ENCODE measurements at places on chromosomes 6 and 20.

GRCh38 chr6:137271245-137272183 is 52.3 kb upstream of the IFNGR1 start:
- no peak for DNase-seq

DNA sequence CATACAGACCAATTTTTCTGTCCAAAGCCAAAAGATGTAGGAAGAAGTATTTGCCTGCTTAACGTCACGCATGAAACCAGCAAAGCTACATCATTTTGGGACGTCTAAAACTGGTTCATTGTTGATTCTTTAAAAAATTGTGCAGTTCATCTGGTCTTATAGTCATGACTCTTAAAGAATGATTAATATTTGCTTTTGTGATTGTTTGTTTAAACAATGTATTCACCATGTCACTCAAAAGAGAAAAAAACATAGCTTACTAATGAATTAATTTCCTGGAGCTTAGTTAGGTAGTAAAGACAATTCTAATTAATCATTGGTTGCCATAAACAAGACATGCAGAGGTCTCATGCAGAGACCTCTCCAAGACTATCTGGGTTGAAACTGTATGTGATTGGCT is 157.3 kb downstream of the RPS12 start:
- no peak for DNase-seq

DNA sequence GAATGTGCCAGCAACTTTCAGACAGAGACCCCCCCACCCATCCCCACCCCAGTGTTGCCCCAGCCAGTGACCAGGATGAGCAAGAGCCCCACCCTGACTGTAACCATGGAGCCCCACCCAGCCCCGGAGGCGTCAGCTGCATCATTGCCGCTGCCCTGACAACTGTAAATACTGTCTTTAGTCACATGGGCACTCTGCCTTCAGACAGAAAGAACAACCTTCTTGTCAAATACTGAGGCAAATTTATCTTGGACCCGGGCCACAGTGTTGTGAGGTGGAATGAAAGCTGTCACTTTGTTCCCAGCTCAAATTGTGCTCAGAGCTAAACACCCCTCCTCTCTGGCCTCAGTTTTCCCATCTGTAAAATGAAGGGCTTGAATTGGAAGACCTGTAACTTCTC is 23.7 kb downstream of the MOCS3 start:
- DNase-seq, result no peak

DNA sequence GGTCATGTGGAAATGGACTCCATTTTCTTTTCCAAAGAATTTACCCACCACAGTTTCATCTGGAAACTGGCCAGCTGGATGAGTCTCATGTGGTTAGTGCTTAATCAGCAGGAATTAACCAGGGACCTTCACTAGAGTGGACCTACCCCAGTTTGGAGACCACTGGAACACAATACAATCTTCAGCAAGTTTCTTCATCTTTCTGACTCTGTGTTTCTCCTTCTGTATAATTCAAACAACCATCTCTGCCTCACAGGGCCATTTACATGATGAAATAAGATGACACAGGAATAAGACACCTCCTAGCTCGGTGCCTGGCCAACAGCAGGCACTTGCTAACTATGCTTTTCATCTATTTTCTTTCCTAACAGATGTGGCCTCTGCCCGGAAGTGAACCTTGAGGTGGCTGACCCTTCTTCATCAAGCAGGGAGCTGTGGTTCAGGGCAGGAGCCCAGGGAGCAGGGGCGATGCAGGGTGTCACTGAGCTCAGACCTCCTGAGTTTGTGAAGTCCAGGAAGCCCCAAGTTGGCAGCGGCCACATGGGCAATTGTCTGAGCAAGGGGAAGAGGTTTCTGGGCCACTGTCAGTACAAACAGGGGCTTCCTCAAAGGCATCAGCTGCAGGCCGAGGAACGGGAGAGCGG is 98.8 kb downstream of the SOD2 start:
- DNase-seq, result no peak

DNA sequence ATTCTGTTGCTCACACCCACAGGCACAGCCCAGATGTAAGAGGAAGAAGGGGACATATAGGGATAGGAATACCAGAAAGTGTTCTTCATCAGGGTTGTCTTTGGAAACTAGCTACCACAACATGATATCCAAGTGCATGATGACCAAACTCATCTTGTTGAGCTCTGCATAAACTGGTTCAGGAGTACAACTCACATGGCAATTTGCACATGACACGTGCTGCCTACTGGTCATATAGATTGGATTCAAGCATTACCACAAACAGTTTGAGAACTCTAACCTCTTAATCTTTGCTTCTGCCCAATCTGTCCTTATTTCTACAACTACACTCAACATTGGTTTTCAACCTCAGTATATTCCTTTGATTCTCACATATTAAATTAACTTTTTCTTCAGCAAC is 184.7 kb upstream of the PCSK2 start:
- DNase-seq, result no peak
